Epithelial cell of umbilical artery (primary cell): ENCODE measurements at places on chromosomes 3 and 15. TPM values are rescaled to one million over a fixed set of nuclear protein-coding genes. Genes with fewer than 3 reads are reported as not detected.

The ZDHHC19 gene
- total RNA-seq, result not detected in 2 replicates

The RPS27L gene
- 161 and 458 TPM in 2 replicates for total RNA-seq

The MESD gene
- total RNA-seq, result 15.3 and 20.4 TPM in 2 replicates

The BRK1 gene
- 94.5 and 211 TPM in 2 replicates for total RNA-seq

The RTP1 gene
- not detected in 2 replicates for total RNA-seq

The XYLB gene
- total RNA-seq, result 2.3 and 3.0 TPM in 2 replicates
